ENCODE measurements at places on chromosomes 7 and 10.

DNA sequence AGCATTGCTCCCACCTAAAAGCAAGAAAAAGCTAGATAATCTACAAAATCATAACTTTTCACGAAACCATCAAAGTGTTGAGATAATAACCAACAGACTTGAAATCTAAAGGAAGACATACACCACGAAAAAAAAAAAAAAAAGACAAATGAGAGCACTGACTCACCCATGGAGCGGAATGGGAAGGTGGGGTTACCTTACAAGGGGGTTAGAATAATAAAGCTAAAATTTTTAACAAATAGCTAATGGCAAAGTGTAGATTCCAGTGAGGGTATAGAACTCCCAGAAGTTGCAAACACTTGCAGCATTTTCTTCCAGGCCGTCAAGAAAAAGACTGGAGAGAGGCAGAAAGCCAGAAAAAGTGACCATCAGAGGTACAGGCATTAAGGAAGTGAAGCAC lies 27.2 kb downstream of the IPMK start:
- DNase-seq: no peak

GRCh38 chr10:71939304-71939703 lies 24.9 kb upstream of the CHST3 start:
- no peak for DNase-seq

- no peak for DNase-seq
Measured at GRCh38 chr10:58262766-58263165, 4.9 kb downstream of the IPMK start.

DNA sequence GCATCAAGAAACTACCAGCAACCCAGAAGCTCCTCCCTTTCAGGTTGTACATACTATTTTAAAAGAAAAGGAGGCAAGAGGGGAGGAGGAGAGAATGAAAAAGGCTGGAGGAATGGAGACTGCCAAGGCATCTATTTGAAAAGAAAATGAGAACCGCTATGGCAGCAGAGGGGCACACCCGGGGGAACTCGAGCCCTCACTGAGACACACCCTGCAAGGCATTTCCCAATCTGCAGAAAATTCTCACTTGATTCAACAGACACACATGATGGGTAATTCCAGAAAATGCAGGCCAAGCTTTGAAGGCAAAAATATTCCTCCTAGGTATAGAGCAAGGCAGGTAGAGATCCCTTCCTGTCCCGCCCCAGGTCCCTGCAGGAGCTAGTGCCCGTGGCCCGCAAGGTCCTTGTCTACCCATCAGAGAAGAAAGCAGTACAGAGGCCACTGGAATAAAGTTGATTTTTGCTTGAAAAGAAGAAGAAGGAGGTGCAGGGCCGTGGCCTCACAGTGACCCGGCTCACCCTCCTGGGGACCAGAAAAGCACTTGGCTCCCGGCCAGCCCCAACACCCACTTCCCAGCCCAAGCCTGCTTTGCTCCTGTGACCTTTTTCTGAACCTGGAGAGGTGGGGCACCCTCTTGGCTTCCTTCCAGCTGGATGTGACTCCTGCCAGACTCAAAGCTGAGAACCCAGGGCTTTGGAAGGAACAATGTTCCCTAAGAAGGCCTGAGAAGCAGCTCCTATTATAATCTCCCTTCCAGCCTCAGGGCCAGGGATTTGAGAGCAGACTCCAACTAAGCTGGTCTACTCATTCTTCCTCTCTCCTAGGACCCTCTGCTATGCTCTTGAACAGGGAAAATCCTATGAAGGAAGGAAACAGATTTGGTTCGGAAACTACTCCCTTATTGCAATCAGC lies 6.2 kb upstream of the PIK3CG start:
- DNase-seq: no peak

DNA sequence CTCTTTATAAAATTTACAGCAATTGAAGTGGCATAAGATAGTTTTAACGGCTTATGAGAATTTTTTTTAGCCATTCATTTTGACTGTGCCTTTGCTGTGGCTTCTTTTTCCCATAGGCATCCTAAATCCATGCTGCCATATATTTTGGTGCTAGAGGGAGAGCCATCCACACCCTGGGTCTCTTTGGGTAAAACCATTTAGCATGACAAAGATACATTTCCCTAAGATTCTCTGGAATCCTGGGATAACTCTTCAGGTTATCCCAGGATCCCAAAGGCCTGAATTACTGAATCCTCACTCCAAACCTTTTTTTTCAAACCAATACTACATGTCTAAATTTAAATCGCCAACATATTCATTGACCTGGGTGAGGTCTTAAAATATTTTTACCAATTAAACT lies 28.9 kb downstream of the DNAJC12 start:
- no peak for DNase-seq

DNA sequence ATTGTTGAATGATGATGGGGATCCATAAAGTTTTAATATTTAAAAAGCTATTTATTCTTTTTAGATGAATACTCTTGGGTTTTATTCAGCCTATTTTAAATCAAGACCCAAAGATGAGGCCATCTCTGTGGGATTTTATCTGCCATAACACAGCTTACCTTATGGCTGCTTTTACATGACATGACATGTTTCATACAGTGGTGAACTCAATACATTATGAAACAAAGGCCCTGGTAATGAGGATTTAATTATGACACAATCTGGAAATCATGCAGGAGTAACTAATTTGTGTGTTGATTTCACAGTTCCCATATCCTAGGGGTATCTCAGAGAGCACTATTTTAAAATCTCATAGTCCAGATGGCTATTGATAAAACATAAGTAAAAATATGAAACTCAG lies 661.8 kb upstream of the FZD8 start:
- DNase-seq: no peak

DNA sequence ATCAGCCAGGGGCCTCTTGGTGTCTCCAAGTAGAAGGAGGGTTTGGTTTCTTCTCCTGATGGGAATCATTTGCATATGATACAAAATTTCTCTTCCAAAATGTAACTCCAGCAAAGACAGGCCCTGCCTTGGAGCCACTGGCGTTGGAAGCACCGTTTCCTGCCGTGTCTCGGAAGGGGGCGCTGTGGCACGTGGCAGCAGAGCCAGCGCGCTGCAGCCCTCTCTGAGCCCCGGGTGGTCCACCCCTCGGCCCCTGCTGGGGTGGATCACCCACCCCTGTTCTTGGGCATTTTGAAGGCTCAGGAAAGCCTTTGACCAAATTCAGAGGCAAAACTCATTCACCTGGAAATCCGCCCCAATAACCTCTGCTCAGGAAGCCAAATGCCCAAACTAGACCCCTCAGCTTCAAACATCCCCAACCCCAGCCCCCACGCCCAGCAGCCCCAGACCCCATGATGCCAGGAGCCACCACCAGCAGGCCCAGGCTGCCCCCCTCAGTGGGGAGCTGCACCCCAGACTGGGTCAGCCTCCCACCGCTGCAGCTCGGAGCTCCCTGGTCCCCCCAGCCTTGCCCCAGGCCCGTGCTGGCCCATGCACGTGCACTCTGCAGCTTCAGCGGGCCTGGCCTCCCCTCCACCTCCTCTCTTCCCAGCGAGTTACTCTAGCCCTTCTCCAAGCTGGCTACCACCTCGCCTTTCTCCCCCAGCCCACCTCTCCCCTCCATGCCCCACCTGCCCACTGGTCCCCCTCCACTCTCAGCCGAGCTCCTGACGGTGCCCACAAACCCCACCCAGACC lies 29.5 kb upstream of the ELFN1 start:
- DNase-seq: no peak

DNA sequence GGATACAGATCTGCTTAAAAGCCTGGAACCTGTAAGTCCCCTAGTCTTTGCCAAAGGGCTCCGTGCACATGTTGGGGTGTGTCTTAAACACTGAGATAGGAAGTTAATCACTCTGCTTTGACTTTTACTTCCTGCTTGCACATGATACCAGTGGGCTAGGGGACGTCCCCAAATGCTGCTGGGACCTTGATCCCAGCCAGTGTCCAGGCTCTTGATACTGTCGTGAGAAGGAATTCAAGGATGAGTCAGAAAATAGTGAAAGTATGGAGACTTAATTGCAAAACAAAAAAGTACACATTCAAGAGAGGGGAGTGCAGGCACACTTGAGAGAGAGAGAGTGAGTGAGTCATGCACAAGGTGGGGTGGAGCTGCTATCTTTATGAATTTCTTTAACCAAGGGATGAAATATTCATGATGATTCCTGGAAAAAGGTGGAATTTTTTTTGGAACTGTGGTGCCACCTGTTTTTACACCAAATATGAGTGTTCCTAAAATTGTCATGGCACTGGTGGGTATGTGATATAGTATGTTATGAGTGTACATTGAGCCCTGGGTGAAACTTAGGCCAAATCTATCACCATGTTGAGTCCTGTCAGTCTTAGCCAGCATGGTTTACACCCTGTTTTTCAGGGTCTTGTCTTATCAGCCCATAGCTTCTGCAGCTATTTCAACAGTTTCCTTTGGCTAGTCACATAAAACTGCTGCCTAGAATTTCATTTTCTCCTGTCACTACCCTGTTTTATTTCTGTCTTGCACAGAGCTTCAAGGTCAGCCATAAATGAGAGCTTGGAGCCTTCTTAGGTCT lies 88.3 kb upstream of the CYP26C1 start:
- no peak for DNase-seq

DNA sequence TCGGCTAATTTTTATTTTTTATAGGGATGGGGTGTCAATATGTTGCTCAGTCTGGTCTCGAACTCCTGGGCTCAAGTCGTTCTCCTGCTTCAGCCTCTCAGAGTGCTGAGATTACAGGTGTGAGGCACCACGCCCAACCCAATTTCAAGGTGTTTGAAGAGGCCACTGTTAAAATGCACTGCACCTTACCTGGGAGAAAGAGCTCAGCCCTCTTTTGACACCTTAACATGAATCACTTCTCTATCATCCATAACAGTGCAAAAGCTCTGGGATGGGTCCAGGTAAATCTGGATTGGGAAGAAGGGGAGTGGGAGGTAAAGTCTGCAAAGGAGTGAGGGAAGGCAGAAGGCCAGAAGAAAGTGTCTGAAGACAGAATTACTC lies 557 bp upstream of the ZNF282 start:
- DNase-seq: no peak

DNA sequence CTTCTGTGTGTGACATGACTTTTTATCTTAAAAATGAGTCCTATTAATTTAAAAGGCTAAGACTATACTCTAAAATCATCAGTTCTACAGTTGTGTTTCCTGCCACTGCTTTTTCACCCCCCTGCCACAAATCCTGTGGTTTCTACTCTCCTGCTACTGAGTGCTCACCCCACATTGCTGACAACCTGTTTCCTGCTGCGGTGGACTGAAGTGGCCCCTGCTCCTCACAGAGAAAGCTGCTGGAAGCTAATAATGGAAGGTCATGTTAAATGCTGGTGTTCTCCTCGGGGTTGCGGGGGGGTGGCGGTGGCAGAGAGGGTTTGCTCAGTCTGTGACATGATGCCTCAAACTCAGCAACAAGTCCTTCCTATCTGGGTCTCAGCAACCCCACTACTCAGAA lies 113.2 kb upstream of the INHBA start:
- no peak for DNase-seq

GRCh38 chr10:26486990-26487850 lies 49.1 kb downstream of the APBB1IP start:
- DNase-seq: peak; percentile 68

DNA sequence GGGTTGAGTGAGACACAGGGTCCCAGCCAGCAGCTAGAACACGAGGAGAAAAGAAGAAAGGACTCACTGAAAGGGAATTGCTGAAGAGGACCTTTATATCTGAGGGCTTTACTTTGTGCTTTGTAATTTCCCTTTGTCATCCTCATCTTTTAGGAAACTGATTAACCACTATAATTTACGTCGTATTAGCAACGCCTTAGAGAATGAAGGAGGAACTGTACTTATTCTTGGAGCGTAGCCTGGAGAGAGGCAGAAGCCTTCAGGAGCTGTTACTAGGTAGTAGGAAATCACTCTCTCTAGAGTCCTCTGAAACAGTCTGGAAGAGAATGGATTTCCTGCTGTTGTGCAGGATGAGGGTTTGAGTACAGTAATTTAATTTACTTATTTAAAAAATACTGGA lies 101.0 kb upstream of the STEAP1B start:
- DNase-seq: no peak

- no peak for DNase-seq
Measured at GRCh38 chr7:142792593-142792992, 21.8 kb downstream of the PRSS2 start.

DNA sequence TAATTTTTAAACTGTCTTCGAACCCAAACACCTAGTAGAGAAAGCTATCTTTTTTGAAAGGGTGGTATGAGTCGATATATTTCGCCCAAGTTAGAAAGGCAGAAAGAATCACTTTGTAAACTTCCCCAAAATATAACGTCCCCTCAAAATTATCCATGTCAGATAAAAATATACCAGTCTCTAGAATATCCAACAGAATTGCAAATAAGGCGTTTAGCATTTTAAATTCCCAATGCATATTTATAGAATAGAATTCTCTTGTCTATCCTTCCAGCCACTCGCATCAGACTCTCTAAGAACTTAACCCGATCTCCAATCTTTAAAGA lies 2.1 kb downstream of the CTBP2 start:
- no peak for DNase-seq

DNA sequence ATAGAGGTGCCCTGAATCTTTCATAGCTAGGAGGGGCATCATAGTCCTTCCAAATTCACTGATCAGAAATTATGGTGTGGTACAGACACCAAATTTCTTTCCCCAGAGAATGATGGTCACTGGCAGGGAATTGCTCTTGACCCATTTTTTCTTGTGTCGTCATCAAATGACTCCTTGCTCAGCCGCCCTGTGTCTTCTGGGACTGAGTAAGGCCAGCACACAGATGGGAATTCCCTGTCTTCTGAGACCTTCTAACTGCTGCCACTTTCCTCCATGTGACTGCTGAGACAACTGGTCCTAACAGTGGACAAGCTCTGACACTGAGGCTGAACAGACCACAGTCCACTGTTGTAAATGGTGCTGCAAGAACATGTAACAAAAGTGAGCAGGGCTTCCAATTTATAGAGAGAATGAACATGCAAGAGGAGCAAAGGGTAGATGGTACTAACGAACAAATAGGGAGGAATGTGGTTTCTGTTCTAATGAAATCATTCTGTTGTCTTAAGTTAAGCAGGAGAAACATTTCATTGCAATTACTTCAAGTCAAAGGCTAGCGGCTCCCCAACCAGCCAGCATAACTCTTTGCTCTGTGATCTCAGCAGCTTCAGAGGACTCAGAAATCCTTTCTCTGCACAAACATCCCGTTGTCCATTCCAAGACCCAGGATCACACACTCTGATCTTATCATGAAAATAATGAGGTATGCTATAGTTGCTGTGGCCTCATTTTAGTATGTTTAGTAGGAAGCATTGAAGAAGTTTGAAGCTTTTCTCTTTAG lies 235.9 kb upstream of the PRSS1 start:
- DNase-seq: no peak
